Activated CD4-positive, alpha-beta T cell treated with anti-CD3 and anti-CD28 coated beads, Interleukin-2, amount 50 U/mL, for 16 hours (primary cell): ENCODE measurements at places on chromosomes 5 and 9.

GRCh38 chr5:53253421-53253871 lies 143.9 kb upstream of the MOCS2 start:
- DNase-seq = peak; percentile 19

GRCh38 chr5:73892806-73893205 lies 266.8 kb downstream of the ARHGEF28 start:
- DNase-seq = no peak

- peak; percentile 82 for DNase-seq
These were observed 35.1 kb downstream of the SPTAN1 start for GRCh38 chr9:128587453-128587852.

GRCh38 chr5:62326702-62327101 lies 20.7 kb downstream of the KIF2A start:
- DNase-seq = no peak

- DNase-seq = peak; percentile 56
These were observed at the start of gene UAP1L1 for GRCh38 chr9:137077010-137077747. Gene UAP1L1, plus strand, starts transcription at chr9:137077517. Its CDS starts 16 bp downstream, at chr9:137077533.

DNA sequence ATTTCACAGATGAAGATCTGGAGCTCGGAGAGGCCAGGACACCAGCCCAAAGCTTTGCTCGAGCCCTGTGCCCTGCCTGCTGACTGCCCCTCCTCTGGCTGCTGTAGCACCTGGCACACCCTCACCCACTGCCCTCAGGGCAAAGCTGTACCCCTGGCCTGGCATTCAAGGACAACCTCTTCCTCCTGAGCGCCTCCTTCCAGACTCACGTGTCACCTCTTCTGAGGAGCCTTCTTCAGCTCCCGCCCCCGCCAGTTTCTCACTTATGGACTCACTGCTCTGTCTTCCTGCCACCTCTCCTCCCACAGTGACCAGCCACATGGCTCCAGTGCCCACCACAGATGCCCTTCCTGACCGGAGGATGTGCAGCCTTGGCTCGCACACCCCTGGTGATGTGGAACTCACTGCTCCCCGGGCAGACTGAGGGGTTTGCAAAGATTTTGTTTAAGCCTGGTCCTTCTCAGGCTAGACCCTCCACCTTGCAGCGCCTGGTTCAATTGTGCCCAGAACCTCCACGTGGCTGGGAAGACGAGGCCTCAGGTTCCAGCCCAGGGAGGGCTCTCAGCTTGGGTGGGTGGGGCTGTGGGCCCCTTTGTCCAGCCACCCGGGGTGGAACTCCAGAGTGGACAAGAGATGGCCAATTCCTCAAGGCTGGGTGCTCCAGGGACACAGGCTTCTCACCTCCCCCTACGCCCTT lies 46.6 kb upstream of the PHYKPL start:
- no peak for DNase-seq

DNA sequence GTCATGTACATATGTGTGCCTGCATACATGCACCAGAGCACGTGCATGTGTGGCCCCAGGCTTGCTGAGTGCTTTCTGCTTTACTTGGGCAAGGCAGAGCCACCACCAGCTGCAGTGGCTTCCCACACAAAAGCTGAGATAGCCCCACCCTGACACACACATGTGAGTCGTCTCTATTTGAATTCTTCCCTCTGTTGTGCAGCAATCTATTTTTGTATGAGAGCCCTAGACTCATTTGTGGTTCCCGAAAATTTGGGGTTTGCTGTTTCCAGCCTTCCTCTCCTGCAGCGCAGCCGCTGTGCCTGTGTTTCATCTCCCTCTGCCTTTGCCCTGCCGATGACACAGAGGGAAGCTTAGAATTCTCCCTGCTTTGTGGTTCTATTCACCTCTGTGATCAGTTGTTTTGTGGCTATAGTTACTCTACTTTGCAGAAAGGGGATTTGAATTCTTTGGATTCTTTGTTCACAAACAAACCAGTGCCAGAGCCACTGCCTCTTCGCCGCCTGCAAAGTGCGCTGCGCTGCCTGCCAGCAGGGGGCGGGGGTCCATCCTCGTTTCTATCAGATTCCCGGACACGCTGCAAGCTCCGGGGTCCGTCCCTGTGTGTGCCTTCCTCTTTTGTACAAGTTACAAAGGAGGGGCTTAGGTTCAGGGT lies 95.8 kb upstream of the DAP start:
- DNase-seq = peak; percentile 16

DNA sequence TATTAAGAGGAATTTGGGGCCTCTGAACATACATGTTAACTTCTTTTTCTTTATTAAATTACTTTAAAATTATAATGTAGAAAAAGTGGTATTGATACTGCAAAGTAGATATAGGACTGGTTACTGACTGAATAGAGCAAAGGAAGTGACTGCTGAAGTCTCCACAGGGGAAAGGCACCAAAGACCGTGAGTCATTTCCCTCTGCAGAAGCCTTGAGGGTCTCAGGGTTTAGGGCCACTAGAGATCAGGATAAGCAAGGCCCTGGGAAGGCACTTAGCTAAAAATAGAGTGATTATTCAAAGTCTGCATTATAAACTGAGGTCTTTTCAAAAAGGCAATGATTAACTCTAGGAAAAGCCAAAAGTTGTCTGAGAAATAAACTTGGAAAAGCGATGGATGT lies 44.7 kb upstream of the ITGA1 start:
- peak; percentile 26 for DNase-seq

- no peak for DNase-seq
These were observed 89.1 kb upstream of the PTPRD start for GRCh38 chr9:10701906-10702305.

DNA sequence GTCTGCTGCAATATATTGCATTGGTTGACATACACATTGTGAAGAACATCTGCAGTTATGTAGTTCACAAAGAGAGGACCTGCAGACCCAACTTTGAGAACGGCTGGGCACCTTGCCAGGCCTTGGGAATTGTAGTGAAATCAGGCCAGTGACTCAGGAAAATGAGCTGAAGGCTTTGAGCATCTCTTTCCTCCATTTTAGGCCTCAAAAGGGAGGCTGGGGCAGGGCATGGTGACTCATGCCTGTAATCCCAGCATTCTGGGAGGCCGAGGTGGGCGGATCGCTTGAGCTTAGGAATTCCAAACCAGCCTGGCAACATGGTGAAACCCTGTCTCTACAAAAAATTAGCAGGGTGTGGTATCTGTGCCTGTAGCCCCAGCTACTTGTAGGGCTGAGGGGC lies 1.4 kb upstream of the IPPK start:
- DNase-seq = no peak

GRCh38 chr5:149452007-149452664 lies 73.0 kb upstream of the IL17B start:
- DNase-seq = no peak

- DNase-seq = no peak
These were observed 150.5 kb downstream of the CDH6 start for GRCh38 chr5:31343946-31344345.

DNA sequence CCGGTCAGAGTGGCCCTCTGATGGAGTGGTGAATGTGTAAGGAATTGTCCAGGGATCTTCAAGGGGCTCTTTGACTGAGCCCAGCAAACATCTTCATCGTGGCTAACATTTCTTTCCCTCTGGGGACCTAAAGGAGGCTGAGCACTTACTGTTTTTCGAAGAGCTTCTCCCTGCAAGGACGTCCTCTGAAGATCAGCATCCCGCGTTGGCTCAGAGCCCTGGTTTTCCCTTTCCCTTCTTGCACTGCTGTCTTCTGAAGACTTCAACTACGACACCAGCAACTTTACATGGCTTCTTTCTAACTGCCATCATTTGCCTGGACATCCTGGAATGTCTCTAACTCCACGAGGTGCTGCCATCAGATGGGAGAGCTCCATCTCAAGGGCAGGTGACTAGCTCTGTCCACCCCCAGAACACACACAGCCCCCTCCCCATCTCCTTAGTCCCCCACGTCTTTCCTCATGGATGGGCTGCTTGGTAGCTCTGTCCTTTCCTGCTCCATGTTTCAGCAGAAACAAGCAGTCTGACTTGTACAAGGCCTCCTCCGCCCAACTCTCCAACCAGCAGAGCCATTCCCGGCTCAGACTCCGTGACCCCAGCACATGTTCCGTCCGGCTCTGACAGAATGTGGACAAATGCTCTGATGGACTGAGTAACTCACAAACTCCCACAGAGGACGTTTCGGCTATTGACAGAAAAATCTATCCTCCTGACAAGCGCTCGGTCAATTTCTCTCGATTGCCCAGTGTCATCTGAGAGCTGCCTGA lies 17.1 kb downstream of the SHB start:
- DNase-seq = no peak

- DNase-seq = no peak
These were observed 169.7 kb downstream of the ARHGAP26 start for GRCh38 chr5:142939884-142940283.

GRCh38 chr5:144468571-144468970 lies 297.9 kb downstream of the KCTD16 start:
- no peak for DNase-seq

GRCh38 chr5:96758621-96759020 lies 49.1 kb downstream of the ERAP1 start:
- no peak for DNase-seq

- peak; percentile 35 for DNase-seq
These were observed 28.4 kb downstream of the SH3GLB2 start for GRCh38 chr9:128999581-129000206.

- no peak for DNase-seq
These were observed 4.6 kb downstream of the MORN5 start for GRCh38 chr9:122164286-122164685.

DNA sequence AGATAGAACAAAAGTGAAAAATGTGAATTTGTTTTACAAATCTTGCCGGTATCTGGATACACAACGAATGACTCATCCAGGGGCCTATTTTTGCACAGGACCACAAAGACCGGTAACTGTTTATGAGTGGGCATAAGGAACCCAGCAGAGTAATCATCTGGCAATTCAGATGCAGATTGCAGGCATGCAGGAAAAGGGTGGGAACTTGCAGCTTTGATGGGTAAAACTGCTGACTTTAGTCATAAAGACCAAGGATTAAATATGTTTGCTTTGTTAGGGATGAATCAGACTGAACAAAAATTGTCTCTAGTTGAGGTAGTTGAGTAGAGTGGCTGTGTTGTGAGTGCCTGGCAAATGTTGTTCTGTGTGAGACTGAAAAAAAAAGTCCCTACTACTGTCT lies 309.6 kb upstream of the CCNH start:
- DNase-seq = no peak

DNA sequence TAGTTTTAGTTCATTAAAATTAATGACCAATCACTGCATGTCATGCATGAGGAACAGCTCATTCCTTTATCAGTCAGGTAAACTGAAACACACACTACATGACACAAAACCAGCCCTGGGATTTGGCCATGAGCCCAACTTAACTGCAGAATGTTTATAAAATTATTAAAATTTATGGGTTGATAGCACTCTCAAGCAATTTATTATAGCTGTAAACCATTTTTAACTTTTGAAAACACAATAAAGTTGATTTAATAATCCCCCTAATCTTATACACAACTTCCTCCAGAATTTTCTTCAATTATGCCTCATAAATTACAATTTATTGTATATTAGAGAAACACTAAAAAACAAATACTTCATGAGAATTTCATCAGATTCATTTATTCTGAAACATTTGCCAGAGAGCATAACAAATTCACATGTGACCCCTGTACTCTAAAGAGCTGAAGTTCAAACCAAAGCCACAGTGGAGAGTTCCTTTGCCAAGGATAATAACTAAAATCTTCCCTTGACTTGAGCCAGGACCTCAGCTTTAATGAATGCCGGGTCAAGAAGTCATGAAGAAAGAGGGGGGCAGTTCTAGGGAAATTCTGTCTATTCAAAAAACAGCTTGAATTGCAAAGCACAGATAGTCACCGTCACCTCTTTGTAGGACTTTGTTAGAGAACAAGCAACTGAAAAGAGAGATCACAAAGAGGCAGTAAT lies 763.7 kb upstream of the GRAMD2B start:
- DNase-seq = no peak

- DNase-seq = no peak
These were observed 89.3 kb upstream of the IL12B start for GRCh38 chr5:159419576-159419975.

DNA sequence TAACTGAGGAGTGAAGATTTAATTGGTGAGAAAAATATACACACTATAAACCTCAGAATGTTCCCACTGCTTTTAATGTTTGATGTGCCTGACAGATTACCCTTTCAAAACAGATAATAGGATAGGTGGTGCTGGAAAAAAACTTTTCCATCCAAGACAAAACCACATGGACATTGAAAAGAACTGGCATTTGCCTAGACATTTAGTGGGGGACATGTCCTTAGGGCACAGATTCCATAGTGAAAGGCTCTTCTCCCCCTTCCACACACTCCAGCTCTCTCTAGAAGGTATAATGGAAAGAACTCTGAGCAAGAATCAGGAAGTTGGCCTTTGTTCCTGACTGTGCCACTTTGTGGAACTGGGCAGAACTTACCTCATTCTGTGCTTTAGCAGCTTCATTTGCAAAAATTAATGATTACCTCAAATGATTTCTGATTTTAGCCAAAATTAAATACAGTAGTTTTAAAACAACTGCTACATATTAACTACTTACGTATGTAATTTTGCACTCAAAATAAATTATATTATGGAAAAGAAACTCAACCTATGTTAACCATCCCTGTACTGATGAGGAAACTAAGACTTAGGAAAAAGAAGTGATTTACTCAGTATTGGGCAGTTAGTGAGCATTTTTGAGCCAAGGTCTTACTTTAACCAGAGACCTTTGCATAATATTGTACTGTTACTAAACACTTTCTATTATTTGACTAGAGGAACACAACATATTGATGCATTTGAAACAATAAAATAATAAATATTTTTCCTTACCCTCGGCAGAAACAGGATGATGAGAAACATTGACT lies 43.3 kb downstream of the TMC1 start:
- DNase-seq = no peak

- no peak for DNase-seq
These were observed 77.5 kb upstream of the TGFBR1 start for GRCh38 chr9:99027443-99027842.

DNA sequence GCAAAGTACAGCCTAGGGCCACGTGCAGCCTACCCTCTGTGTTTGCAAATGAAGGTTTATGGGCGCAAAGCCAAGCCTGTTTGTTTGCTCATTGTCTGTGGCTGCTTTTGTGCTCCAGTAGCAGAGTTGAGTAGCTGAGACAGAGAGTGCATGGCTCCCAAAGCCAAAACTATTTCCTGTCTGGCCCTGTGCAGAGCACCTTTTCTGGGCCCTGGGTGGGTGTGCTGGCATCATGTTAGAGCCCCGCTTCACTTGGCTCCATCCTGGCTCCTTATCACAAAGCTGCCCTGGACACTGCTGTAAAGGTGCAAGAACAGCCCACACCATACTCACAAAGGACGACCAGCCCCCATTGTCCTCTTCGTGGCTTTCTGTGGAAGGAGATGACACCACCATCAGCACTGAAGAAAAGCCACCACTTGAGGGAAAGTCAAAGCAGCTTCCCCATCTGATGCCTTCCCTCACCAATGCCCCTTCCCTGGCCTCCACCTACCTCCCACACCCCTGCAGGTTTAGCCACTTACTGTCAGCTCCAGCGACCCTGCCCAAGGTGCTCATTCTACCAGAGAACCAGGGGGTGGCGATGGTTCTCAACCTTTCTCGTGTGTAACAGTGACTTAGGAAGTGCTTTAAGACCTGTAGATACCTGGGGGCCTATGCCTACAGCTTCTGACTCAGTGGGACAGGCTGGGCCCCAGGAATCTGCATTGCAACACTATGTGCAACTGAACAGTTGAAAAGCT lies 23.4 kb downstream of the LCP2 start:
- peak; percentile 73 for DNase-seq
